ENCODE measurements at places on chromosomes 3 and 15. TPM values are rescaled to one million over a fixed set of nuclear protein-coding genes. Genes with fewer than 3 reads are reported as not detected.

Gene SEMA3G
- 0.12 TPM for total RNA-seq

DNA sequence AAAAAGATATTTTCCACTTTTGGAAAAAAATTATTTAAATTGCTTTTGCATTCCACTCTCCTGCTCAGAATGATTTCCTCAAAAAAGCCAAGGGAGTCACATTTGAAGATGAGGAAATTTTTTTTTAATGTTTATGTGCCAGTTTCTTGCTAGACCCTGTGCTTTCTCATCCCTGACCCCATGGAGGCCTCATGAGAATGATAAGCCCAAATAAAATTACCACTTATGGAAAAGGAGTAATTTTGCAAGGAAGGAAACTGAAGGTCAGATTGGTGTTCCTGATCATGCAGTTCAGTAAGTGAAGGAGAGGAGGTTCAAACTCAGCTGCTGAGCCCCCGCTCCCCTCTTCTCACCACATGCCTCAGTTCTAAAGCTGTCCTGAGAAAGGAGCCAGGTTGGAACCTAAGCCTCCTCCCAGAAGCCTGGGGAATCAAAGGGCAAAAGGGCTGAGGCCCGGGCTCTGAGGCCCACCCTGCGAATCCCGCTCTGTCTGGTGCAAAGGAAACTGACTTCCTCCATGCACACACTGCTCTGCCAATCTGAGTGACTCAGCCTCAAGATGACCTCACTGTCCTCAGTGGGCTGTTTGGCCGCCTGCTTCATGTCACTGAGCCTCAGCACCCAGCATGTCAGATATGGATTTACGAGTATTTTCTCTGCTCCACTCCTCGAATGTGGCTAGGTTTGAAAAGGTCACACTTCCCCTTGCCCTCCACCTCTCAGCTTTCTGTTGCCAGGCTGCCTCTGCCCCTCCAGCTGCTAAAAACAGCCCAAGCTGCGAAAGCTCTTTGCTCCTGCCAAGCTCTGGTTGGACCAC lies 56.9 kb upstream of the FLNB start:
- peaks cover 10% of the 10 kb centered on the region for H3K36me3 ChIP-seq
- H3K27ac ChIP-seq, result peak overlapping the region; percentile 42
- DNase-seq, result peak; percentile 40
- no peak overlapping the region for H3K4me3 ChIP-seq
- no peaks in the 10 kb centered on the region for H3K27me3 ChIP-seq

DNA sequence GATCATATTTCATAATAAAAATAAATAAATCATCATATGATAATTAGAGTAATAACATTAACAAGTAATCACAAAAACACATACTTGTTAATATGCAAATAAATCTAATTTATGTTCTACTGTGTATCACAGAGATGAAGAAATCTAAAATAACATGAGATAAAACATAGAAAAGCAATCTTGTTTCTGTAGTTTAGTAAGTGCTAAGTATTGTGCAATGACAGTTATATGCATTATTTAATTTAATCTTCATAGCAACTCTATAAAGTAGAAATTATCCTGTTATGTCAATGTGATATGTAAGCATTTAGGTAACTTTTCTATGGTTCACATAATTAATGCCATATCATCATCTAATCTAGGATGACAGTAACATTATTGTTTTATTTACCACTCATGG lies 108.2 kb upstream of the KCNMB2 start:
- H3K4me3 ChIP-seq, result no peak overlapping the region
- H3K27ac ChIP-seq, result no peak overlapping the region
- no peaks in the 10 kb centered on the region for H3K4me1 ChIP-seq
- no peak for DNase-seq
- no peaks in the 10 kb centered on the region for H3K36me3 ChIP-seq

DNA sequence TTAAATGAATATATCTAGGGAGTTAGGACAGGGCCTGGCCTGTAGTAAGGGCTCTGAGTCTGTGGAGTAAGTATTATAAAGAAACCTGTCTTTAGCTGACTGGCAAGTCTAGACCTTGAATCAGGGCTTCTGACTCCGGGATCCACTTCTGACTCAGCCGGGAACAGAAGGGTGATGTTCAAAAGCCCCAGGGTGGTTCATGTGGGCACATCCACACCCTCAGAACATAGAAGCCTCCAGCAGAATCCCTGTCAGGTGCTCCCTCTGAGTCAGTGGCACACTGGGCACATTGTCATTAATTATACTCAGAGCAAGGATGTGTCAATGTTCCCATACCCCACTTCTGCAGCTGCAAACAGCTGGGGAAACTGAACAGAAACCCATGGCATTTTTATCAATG lies 26.7 kb upstream of the SNRK start:
- H3K36me3 ChIP-seq, result no peaks in the 10 kb centered on the region
- DNase-seq, result no peak
- no peak overlapping the region for H3K4me3 ChIP-seq
- H3K27me3 ChIP-seq, result no peaks in the 10 kb centered on the region
- H3K4me1 ChIP-seq, result no peaks in the 10 kb centered on the region
- H3K27ac ChIP-seq, result no peak overlapping the region

DNA sequence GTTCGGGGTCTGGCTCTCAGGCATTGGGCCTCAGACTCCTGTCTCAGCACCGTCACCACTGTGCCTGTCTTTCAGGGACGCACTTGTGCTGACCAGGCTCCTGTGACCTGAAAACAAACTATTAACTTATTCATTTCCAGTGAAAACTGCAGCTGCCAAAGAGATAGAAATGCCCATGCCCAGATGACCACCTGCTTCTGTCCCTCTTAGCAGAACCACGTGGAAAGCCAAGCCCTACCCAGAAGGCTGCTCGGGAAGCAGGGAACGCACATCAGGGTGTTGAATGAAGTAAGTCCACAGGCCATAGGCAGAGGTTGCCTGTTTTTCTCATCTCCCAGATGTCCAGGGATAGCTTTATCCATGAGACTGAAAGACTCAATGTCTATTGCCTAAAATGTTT lies 219.3 kb downstream of the EBLN2 start:
- H3K27me3 ChIP-seq, result no peaks in the 10 kb centered on the region
- no peak for DNase-seq
- H3K4me3 ChIP-seq, result no peak overlapping the region
- no peaks in the 10 kb centered on the region for H3K36me3 ChIP-seq
- H3K27ac ChIP-seq, result no peak overlapping the region

- H3K36me3 ChIP-seq, result no peaks in the 10 kb centered on the region
- no peaks in the 10 kb centered on the region for H3K4me1 ChIP-seq
- H3K27ac ChIP-seq, result no peak overlapping the region
- H3K4me3 ChIP-seq, result no peak overlapping the region
- H3K27me3 ChIP-seq, result peaks cover 84% of the 10 kb centered on the region
- DNase-seq, result no peak
Measured at GRCh38 chr3:50373146-50374051, 14.1 kb upstream of the TMEM115 start.

DNA sequence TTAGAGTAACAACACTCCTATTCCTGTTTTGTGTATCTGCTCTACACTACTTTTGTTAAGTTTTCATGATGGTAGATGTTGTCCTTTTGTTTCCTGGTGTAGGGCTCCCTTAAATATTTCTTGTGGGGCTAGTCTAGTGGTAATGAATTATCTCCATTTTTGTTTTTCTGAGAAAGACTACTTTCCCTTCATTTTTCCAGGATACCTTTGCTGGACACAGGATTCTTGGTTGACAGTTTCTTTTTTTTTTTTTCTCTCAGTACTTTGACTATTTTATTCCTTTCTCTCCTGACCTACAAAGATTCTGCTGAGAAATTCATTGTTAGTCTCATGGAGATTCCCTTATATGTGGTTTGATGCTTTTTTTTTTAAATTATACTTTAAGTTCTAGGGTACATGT lies 37.9 kb downstream of the FAIM start:
- no peaks in the 10 kb centered on the region for H3K4me1 ChIP-seq
- no peak for DNase-seq
- H3K27me3 ChIP-seq, result no peaks in the 10 kb centered on the region
- peak overlapping the region; percentile 21 for H3K27ac ChIP-seq
- peaks cover 60% of the 10 kb centered on the region for H3K36me3 ChIP-seq
- no peak overlapping the region for H3K4me3 ChIP-seq

Gene RMDN3
- total RNA-seq, result 25.5 TPM

GRCh38 chr3:40417845-40418543 lies 31.0 kb downstream of the ENTPD3 start:
- no peak overlapping the region for H3K27ac ChIP-seq
- no peaks in the 10 kb centered on the region for H3K4me1 ChIP-seq
- no peak for DNase-seq
- H3K4me3 ChIP-seq, result no peak overlapping the region

Gene GUCA1C
- not detected for total RNA-seq

Gene SPINT1
- 93.7 TPM for total RNA-seq

DNA sequence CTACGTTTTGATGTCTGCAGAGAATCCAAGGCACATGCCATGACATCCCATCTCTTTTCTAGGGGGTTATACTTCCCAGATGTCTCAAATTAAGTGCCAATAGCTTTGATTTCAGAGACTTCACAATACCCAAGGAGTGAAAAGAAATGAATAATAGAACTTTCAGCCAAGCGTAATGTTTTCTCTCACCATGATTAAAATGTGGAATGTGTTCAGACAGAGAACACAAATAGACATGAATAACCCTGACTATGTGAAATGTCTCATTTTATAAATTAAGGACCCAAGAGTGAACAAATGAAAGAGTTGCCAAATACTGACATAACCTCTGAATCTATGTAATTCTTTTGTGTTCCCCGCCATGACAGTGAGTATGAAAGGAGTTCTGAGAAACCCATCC lies 123.6 kb upstream of the GAP43 start:
- no peak for DNase-seq
- no peak overlapping the region for H3K27ac ChIP-seq
- H3K4me1 ChIP-seq, result no peaks in the 10 kb centered on the region
- H3K27me3 ChIP-seq, result peaks cover 73% of the 10 kb centered on the region

DNA sequence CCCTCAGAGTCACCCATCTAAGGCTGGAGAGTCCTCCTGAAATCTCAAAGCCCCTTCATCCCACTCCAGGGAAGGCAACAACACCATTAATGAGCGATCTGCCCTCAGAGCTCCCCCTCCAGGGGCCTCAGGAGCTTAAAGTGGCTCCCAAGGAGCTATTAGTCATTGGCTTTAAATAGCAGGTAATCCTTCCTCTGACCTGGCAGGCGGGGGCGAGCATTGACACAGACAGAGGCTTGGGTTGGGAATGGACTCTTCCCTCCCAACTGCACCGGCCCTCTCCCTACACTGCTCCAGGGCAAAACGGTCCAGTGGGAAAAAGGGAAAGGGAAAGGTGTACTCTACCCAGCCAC lies 1.4 kb downstream of the MFGE8 start:
- no peaks in the 10 kb centered on the region for H3K27me3 ChIP-seq
- H3K4me3 ChIP-seq, result peak overlapping the region; percentile 85
- peaks cover 9% of the 10 kb centered on the region for H3K4me1 ChIP-seq
- H3K36me3 ChIP-seq, result peaks cover 16% of the 10 kb centered on the region
- peak; percentile 38 for DNase-seq
- no peak overlapping the region for H3K27ac ChIP-seq

DNA sequence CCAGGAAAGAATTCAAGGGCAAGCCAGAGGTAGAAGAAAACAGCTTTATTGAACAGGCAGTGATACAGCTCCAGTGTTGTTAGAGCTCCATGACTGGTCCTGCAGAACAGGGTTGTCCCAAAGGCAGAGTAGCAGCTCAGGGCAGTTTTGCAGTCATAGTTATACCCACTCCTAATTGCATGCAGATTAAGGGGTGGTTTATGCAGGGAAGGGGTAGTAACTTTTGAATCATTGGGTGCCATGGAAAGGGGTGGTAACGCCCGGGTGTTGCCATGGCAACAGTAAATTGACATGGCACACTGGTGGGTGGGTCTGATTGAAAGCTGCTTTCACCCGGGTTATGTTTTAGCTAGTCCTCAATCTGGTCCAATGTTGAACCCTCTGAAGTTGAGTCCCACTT lies 9.7 kb upstream of the RAB6B start:
- H3K4me3 ChIP-seq, result no peak overlapping the region
- no peaks in the 10 kb centered on the region for H3K36me3 ChIP-seq
- no peak overlapping the region for H3K27ac ChIP-seq
- peaks cover 62% of the 10 kb centered on the region for H3K27me3 ChIP-seq
- no peak for DNase-seq
- no peaks in the 10 kb centered on the region for H3K4me1 ChIP-seq

DNA sequence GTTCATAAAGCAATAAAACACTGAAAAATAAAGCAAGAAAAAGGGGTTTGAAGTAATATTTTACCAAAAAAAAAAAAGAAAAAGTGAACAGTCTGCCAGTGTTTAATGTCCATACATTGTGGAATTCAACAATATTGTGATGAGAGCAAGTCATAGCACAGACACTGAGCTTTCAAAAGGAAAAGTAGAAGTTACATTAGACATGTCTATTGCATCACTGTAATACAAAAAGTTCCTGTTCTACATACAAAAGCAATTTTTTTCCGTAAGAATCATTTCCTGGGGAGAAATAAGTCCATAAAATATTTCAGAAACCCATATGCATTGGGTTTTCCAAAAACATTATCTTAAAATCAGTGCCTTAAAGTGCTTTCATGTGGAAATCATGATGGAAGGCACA lies 11.8 kb upstream of the HDC start:
- DNase-seq, result no peak
- no peak overlapping the region for H3K27ac ChIP-seq
- H3K4me3 ChIP-seq, result no peak overlapping the region
- no peaks in the 10 kb centered on the region for H3K27me3 ChIP-seq

Gene TRPM1
- not detected for total RNA-seq

Gene ROPN1
- total RNA-seq, result not detected

DNA sequence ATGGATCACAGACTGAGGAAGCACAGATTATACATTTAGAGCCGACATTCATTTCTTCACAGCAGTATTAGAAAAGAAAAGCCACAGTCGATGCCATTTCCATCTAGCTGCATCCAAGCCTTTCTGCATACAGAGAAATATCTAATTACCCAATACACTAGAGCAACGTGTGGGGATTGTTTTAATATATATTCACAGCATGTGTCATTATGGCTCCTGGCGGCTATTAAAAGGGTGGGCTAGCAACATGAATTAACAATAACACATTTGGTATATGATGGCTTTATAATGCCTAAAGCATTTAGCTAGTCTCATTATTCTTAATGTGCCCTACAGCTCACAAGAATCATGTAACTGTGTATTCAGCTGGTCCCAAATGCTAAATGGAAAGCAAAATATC lies 1030.5 kb downstream of the FHIT start:
- DNase-seq, result no peak
- H3K36me3 ChIP-seq, result no peaks in the 10 kb centered on the region
- no peak overlapping the region for H3K27ac ChIP-seq
- no peak overlapping the region for H3K4me3 ChIP-seq
- H3K27me3 ChIP-seq, result no peaks in the 10 kb centered on the region
- no peaks in the 10 kb centered on the region for H3K4me1 ChIP-seq

Gene AADACL2
- total RNA-seq, result not detected

All from Calu3 (cell line).